Small intestine (tissue), 16 donors: ENCODE measurements at places on chromosomes 4 and X.

- DNase-seq = no peak
These were observed 8.1 kb downstream of the TCEAL3 start for GRCh38 chrX:103615781-103616371.

DNA sequence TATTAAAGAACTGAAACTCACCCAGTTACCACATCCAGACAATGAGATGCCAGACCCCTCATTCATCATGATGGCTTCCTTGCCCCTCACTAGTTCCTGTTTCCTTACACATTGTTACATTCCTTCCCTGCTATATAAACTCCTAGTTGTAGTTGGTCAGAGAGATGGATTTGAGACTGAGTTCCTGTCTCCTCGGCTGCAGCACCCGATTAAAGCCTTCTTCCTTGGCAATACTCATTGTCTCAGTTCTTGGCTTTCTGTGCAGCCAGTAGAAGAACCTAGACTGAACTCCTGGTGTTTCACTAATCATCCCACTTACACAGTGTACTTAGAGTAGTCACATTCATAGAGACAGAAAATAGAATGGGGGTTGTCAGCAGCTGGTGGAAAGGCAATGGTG, 324.7 kb downstream of the TRIML1 start:
- DNase-seq = no peak

DNA sequence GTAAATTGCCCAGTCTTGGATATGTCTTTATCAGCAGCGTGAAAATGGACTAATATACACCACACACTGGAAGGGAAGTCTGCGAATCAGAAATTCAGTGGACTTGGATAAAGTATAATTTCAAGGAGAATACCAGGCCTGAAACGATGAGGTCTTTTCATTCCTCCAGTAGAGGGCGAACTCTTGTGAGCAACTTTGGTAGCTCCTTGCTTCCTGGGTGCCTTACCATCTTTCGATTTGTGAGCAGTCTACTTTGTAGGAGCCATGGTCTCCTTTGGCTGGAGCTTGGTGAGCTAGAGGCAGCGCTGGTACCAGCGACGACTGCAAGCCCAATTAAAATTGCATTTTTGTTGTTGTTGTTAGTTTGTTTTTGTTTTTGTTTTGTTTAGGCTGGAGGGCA, 791.9 kb downstream of the FAT4 start:
- no peak for DNase-seq

- DNase-seq = peak; percentile 24
These were observed 9.3 kb upstream of the GPRIN3 start for GRCh38 chr4:89316931-89317366.

DNA sequence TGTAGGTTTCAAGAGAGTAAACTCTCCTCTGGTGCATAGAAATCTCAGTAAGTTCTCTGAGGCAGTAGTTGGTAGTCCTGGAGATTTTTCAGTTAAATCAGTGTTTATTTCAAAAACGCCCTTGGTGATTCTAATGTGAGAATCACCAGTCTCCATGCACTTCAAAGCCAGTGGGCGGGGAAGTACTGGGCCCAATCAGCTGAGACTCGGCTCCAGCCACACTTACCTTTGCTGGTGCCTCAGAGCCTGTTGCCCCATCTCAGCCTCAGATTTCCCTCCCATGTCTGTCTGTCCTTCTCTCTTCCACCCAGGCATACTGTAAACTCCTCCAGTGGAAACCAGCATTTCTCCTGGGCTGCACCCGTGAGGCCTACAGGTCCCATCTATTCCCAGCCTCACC, 7.4 kb upstream of the MGST2 start:
- DNase-seq = no peak

DNA sequence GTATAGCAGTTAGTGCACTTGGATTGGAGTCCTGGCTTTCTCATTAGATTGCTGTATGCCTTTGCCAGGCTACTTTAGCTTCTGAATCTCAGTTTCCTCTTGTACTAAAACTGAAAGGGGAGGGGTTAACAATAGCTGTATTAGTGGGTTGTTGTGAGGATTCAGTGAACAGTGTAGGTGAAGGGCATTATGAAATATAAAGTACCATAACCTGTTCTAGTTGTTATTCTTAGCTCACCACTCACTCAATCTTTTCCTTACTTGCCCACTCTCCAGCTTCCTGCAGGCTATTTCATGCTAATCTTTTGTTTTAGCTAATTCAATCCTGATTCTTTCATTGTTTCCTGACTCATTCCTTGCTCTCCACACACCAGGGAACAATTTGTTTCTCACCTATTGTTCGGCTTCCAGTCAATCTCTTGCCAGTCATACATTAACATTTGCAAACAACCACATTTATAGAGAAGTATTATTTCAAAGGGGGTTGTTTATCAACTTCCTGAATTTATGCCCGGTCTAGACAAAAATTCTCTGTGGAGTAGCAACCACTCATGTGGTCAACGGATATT, 50.6 kb upstream of the EDA start:
- no peak for DNase-seq

DNA sequence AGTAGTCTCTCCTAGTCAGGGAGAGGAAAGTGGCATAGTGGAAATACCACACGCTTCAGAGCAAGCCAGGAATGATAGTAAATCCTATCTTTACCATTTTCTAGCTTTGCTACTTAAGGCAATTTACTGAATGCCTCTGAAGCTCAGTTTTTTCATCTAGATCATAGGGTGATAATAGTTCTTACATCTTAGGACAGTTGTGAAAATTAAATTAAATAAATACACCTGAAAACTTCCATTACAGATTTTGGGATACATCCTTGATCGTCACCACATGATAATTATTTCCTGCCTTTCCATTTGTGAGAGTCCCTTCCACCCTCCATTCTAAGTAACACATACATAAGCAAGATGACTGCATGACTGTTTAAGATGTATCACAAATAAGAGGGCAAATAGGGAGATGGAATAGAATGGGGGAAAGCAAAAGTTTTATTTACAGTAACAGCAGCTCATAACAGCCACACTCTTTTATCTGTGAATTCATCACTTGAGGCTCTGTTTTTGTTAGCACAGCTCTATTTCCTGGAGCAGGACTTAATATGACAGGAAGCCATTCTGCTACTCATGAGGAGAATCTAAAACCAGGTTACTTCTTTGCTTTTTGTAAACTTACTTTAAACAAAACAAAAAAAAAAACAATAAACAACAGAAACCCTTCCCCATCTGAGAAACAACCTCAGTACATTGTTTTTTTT, 13.4 kb downstream of the P2RY10 start:
- no peak for DNase-seq

GRCh38 chr4:122203407-122203806, 51.3 kb downstream of the BLTP1 start:
- DNase-seq = no peak

GRCh38 chr4:148444296-148445070, 2.3 kb upstream of the NR3C2 start:
- peak; percentile 40 for DNase-seq

GRCh38 chrX:32293962-32294700, 917.2 kb downstream of the DMD start:
- no peak for DNase-seq

- no peak for DNase-seq
These were observed 562.4 kb downstream of the MAGEB5 start for GRCh38 chrX:26778320-26778888.
